Karpas-422 (cell line): ENCODE measurements at places on chromosomes 6 and 20. TPM values are rescaled to one million over a fixed set of nuclear protein-coding genes. Genes with fewer than 3 reads are reported as not detected.

GRCh38 chr6:105886066-105886813 is 199.9 kb upstream of the PRDM1 start:
- DNase-seq: no peak

Gene BNIP5
- total RNA-seq: not detected in 2 replicates

Gene EFCAB8
- total RNA-seq: 0.25 and 1.2 TPM in 2 replicates

Gene MCCD1
- not detected in 2 replicates for total RNA-seq

GRCh38 chr6:145897552-145897951 is 66.6 kb downstream of the SHPRH start:
- DNase-seq: no peak

Gene POLR3F
- 22.0 and 31.7 TPM in 2 replicates for total RNA-seq

DNA sequence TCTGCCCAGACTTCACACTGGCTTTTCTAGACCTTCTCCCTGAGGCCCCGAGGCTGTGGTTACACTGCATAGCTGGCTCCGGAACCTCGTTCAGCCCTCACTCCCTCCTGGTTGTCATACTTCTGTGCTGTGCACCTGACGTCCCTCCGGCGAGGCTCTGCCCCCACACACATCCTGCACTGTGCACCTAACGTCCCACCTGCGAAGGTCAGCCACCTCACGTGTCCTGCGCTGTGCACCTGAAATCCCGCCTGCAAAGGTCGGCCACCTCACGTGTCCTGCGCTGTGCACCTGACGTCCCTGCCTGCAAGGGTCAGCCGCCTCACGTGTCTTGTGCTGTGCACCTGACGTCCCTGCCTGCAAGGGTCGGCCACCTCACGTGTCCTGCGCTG is 111.0 kb upstream of the FRMD1 start:
- DNase-seq: no peak

Gene HLA-DQB1
- 79.1 and 126 TPM in 2 replicates for total RNA-seq

GRCh38 chr20:57769756-57770155 is 59.9 kb upstream of the PMEPA1 start:
- DNase-seq: no peak

Gene DLL1
- 0.18 and 0.26 TPM in 2 replicates for total RNA-seq

DNA sequence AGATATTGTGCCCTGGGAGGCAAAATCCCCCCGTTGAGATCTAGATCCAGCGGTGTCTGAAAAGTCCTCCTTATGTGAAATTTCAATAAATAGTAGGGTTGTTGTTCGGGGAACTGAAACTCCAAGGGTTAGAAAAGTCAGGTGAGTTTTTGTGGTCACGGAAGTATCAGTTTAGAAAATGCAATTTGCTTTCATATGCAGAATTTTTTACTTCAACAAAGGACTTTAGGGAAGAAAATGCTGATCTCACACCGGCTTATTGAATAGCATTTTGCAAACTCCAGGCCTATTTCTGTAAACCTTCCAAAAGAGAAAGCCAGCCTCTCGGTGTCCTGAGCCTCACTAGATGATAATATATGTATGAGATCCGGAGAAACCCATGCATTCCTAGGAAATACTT is 254.7 kb downstream of the TSHZ2 start:
- no peak for DNase-seq

DNA sequence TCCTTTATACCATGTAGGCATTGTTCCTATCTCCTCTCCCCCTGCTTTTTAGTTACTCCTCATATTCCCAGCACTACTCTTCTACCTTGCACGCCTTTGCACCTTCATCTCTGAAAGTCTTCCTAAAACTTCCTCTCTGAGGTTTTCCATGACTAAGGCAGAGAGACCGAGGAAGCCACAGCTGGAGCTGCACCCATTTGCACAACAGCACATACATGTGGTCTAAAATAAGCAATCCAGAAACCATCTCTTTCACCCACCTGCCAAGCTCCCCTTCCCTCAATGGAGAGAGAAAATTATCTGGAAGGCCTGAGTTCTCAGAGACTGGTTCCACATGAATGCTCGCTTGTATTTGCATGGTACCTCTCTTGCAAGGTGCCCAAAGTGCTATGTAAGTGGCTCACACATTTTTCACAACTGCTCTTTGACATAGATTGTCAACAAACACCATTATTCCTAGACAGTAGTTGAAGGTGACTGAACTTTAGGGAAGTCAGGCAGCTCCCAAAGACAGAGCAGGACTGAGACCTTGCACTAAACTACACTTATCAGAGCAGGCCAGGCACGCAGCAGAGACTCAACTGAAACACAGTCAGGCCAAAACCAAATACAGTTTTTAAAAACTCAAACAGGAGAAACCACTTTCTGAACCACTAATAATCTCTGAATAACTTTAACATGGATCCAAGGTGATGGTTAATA is 313.2 kb downstream of the TFAP2A start:
- DNase-seq: no peak

- DNase-seq: no peak
Observed at GRCh38 chr6:53192682-53193188, 44.1 kb upstream of the GCM1 start.
